ENCODE measurements at places on chromosomes 7 and 10.

- no peak for DNase-seq
These were observed 120.4 kb downstream of the RGS10 start for GRCh38 chr10:119421891-119422681.

DNA sequence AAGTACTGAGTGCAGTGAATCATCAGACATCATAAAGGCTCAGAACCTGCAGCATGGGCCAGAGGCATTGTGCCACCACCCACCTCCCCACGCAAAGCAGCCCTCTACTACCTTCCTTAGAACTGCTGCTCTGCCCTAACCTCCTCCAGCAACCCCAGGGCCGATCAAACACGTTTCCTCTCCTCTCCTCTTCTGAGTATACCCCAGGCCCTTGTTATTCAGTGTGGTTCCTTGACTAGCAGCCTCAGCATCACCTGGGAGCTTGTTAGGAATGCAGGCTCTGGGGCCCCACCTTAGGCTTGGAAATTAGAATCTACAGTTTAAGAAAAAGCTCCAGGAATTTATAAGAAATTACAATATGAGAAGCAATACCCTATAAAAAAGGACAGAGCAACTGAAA is 33.2 kb downstream of the DYDC1 start:
- no peak for DNase-seq

DNA sequence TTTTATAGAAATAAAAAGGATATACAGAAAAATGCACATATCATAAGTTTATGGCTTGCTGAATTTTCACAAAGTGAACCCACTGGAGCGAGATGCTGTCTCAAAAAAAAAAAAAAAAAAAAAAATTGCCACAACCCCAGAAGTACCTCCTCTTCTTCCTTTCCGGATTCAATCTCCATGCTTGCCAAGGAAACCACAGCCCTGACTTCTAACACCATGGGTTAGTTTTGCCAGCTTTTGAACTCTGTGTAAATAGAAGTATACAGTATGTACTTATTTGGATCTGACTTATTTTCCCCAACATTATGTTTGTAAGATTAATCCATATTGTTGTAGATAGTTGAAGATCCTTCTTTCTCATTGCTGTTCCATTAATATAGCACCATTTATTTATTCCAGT is 40.0 kb downstream of the FANK1 start:
- DNase-seq = no peak

DNA sequence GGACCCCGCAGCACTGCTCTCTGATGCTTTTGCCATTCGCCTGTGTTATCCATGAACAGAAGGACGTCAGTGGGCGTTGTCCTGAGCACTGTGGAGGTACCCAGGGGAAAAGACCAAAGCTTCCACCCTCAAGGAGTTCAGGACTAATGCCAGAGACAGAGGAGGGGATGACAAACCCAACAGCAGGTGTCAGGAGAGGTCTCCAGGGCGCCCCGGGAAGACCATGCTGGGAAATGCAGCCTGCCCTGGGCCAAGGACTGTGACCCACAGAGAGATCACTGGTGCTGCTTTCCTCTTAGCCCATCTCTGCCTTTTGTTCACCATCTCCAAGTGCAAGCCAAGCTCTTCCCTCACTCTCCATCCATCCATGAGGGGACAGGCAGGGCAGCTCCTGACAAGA is 166.8 kb upstream of the PFKP start:
- DNase-seq = no peak

DNA sequence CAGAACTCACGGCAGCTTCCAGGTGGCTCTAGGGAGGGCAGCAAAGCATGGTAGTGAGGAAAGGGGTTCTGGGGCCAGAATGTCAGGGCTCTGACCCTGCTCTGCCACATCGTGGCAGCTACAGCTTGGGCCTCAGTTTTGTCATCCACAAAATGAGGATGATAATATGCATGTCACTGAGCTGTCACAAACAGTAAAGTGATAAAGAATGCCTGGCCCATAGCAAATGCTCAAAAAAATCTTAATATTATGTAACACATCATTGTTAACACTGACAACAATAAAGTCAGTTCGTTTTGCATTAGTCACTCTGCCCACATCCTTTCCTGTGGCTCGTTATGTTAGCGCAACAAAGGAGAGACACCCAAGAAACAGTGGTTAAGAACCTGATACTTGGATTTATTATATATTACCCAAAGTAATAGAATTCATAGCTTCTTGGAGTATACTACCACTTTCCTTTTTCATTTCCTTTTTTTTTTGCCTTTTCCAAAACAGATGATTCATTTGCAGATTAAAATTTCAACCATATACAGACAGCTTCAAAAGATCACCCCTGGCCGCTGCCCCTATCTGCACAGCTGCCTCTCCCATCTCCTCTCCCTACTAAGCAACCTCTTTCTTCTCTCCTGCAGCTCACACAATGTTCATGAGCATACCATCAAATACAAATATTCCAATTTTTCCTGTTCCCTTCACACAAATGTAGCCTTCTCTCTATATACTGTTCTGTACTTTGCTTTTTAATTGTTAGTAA is 45.5 kb upstream of the DDC start:
- peak; percentile 19 for DNase-seq

DNA sequence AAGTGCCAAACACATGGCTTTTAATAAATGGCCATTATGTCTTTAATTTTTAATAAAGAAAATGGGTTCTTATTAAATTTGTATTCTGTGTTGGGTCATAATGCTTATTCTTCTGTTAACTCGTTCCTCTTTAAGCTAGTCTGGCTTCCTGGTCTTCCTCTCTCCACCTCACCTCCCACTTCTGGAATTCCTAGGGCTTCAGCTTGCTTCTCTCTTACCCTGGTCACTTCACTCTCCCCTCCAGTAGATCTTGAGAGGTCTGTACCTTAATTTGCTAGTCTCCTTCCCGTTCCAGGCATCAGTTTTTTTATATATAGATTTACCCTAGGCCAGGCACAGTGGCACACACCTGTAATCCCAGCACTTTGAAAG is 111.2 kb downstream of the RALA start:
- DNase-seq = no peak
